Naive B cell (primary cell): ENCODE measurements at places on chromosomes 1 and 21.
A peak's percentile ranks its signal among the peaks of the same experiment; 100 is the strongest.

- DNase-seq, result no peak
Measured at GRCh38 chr1:231094421-231094820, 54.4 kb upstream of the FAM89A start.

- no peak for DNase-seq
Measured at GRCh38 chr1:43438953-43439581, 14.7 kb downstream of the HYI start.

GRCh38 chr21:41846033-41846317 lies 33.2 kb downstream of the PRDM15 start:
- DNase-seq, result no peak

GRCh38 chr1:239630767-239631166 lies 244.4 kb downstream of the CHRM3 start:
- DNase-seq, result no peak

DNA sequence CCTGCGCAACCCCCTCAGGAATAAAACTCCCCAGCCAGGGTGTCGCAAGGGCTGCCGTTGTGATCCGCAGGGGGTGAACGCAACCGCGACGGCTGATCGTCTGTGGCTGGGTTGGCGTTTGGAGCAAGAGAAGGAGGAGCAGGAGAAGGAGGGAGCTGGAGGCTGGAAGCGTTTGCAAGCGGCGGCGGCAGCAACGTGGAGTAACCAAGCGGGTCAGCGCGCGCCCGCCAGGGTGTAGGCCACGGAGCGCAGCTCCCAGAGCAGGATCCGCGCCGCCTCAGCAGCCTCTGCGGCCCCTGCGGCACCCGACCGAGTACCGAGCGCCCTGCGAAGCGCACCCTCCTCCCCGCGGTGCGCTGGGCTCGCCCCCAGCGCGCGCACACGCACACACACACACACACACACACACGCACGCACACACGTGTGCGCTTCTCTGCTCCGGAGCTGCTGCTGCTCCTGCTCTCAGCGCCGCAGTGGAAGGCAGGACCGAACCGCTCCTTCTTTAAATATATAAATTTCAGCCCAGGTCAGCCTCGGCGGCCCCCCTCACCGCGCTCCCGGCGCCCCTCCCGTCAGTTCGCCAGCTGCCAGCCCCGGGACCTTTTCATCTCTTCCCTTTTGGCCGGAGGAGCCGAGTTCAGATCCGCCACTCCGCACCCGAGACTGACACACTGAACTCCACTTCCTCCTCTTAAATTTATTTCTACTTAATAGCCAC lies 696 bp downstream of the TGFB2 start:
- peak; percentile 42 for DNase-seq

- DNase-seq, result no peak
Measured at GRCh38 chr1:48654606-48655210, 122.0 kb downstream of the BEND5 start.

- no peak for DNase-seq
Measured at GRCh38 chr1:23193391-23194118, 23.7 kb downstream of the HTR1D start.

DNA sequence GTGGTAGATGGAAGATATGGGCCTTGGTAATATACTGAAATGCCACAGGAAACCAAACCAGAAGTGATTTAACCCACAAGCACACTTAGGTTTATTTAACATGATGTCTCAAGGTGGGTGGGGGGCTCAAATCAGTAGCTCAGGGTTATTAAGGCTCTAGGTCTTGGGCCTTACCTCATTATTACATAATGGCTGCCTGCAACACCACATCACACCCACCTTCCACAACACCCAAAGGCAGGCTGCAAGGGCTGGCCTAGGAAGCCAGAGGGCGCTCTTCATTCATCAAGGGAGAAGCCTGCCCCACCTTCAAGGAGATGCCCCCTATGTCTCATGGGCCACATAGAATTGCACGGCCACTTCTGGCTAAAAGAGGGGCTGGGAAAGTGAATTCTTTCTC lies 6.0 kb downstream of the TFF1 start:
- no peak for DNase-seq

- DNase-seq, result no peak
Measured at GRCh38 chr1:168199056-168199455, 20.3 kb downstream of the TIPRL start.

GRCh38 chr21:37636152-37636860 lies 269.7 kb downstream of the DYRK1A start:
- no peak for DNase-seq

- DNase-seq, result no peak
Measured at GRCh38 chr1:157968946-157969345, 24.5 kb upstream of the KIRREL1 start.

DNA sequence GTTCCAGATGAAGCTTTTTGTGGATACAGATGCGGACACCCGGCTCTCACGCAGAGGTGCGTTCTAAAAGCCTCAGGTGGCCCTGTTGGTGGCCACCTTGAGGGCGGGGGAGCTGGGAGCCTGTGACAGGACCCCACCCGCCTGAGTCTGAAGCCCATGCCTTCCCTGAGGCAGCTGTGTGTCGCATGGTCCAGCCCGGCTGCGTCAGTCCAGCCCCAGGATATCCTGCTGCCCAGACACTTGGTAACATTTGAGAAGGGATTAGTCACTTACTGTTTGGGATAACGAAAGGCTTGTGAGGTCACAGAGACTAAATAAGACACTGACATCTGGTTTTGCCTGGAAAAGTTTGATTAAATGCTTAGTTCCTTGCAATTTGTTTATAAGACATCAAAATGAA lies 68.9 kb downstream of the UCK2 start:
- no peak for DNase-seq

DNA sequence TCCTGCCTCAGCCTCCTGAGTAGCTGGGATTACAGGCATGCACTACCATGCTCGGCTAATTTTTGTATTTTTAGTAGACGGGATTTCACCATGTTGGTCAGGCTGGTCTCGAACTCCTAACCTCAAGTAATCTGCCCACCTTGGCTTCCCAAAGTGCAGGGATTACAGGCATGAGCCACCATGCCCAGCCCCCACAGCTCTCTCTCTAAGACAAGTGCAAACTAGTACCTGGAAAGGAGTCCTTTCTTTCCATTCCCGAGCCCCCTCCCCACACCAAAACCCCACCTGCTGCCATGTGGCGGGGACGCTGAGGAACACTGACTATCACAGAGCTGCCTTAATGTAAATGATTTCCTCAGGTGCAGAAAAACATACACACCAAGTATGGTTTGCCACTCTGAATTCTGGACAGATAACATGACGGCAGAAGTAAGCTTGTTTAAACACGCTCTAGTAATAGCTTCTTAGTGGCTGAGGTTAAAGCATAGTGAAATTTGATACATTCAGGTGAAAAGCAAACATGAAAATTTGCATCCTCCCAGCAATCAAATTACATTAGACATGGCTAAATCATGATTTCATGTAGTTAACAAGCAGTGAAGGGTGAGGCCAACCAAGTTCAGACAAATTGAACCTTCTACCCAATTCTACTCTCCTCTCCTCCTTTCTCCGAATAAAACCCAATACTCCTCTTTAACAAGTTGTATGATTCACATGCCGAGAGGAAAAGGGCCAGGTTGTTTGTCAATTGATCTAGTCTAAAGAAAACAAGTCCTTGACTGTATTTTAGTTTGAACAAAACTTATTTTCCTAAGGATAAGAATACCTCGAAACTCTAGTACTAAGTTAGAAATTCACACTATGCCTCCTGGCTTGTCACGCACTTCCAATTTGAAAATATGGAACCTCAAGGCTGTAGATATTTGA lies 19.8 kb downstream of the ERRFI1 start:
- no peak for DNase-seq

DNA sequence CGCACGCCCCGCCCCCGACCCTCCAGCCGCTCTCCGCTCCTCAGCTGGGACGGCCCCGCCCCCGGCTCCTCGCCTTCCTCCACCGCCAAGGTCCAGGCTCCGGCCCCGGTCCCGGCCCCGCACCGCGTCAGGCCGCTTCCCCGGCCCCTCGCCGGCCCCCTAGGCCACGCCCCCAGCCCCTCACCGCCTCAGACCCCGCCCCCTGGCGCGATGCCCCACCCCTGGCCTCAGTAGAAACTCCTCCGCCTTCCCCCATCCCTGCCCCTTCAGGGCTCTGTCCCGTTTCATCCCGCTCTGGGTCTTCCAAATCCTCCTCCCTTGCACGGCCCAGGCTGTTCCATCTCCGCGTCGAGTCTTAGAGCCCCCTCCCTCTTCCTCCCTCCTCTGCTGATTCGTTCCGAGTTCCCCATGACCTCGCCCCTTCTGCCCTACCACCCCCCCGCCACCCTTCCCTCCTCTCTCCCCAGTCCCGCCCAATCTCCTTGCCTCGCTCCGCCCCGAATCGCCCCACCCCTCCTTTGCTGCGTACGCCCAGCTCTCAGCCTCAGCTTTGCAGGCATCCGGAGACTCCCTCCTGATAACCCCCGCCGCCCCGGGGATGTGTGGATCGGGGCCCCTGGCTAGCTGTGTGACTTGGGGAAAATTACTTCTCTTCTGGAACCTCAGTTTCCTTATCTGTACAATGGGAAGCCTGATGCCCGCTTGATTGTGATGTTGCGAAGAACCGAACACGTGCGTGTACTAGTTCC lies 448 bp upstream of the ASAP3 start:
- peak; percentile 85 for DNase-seq

GRCh38 chr1:235597867-235598553 lies 51.6 kb downstream of the GNG4 start:
- no peak for DNase-seq

- DNase-seq, result no peak
Measured at GRCh38 chr1:197252973-197253372, 15.1 kb upstream of the CRB1 start.

- DNase-seq, result no peak
Measured at GRCh38 chr1:94396356-94397010, 21.7 kb upstream of the ABCD3 start.

DNA sequence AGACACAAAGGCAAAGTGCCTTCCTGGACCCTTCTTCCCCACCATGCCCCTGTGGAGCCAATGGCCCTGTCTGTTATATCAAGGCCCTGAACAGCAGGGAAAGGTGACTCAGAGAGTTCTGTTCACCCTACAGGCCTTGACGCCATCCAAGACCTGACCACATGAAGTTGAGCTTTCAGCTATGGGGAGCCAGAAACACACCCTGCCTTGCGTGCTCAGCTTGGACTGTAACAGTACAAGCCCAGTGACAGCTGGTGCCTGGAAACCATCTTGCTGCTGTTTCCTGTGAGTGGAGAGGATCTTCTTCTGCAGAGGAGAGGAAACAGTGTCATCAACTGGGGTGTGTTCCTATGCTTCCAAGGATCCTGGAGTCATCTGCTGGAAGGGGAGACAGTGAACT lies 165.0 kb upstream of the IRF2BP2 start:
- DNase-seq, result no peak

DNA sequence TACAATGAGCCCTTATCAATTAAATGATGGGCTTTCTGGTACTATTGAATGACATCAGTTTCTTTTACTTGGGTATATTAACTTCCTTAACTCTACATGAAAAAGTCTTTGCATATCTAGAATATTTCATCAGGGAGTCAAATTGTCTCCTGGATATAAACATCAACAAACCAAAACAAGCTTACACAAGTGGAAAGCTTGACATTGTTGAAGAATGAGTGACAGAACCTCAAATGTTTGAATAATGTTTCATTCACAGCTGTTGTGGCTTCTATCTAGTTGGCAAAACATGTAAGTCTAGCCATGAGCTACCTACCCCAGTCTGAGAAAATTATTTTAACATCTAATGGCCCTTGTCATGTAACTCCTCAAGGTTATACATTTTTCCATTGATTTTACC lies 604.8 kb upstream of the ADAMTS5 start:
- no peak for DNase-seq

- no peak for DNase-seq
Measured at GRCh38 chr1:116334868-116335635, 38.0 kb upstream of the ATP1A1 start.

DNA sequence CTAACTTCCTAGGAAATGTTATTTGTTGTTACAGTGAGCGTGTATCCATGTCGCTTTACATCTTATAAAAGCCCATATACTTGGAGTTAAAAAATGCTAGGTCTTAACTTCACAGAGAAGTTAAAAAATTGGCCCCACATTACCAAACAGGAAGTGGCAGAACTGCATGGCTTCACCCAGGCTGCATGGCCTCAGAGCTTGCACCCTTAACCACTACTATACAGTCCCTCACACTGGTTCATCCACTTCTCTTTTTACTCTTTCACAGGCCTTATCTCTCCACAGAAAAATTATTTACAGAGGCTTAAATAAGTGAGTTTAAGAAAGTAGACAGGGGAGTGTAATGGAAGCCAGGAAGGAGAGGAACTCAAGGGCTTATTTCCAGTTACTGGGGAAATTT lies 402.5 kb downstream of the HHAT start:
- DNase-seq, result no peak

GRCh38 chr1:172629170-172629569 lies 29.7 kb upstream of the FASLG start:
- DNase-seq, result no peak

GRCh38 chr21:34936371-34936789 lies 112.7 kb downstream of the RUNX1 start:
- no peak for DNase-seq

GRCh38 chr1:218431476-218431875 lies 86.3 kb downstream of the TGFB2 start:
- DNase-seq, result no peak

DNA sequence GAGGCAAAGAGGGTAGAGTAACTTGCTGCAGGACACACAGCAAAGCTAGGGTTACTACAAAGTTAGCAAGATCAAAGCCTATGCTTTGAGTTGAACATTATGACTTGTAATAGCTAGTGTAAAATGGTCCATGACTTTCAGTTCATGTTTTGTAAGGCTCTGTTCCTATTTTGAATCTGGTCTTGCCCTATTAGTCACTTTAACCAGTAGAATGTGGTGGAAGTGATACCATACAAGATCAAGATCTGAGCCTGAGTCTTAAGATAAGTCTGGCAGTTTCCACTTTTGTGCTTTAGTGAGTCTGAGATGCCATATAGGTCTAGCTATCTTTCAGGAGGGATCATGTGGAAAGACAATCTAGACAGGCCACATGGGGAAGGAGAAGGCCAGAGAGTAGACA lies 282.1 kb upstream of the BRINP3 start:
- no peak for DNase-seq

DNA sequence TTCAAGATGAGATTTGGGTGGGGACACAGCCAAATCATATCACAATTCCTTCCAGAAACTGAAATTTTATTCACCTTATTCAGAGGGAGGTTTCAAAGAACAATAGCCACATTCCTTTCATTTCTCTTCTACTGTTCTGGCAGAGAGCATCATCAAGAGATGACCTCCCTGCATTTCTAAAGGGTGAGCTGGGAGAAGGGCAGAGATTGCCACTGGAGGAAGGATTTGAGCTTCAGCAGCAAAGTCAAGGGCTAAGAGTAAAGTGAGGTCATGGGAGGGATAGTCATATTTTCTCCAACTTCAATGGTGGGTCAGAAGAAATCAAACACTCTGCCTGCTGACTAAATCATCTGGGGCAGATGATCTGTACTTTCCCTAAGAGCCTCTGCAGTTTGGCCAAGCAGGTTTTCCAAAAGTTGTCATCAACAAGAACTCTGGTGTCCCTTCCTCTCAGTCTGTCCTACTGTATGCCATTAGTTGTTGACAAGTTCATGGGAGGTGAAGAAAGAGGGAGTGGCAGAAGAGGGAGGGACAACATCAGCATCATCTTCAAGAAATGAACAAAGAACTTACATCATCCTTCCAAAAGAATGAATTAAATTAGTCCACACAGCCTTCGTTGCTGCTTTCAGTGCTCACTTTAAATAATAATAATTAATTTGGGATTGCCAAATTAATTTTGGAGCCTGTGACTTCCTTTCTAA lies 298.3 kb downstream of the ASTN1 start:
- no peak for DNase-seq

GRCh38 chr1:161127649-161128048 lies 4.8 kb downstream of the DEDD start:
- no peak for DNase-seq
